ENCODE measurements at places on chromosomes 3 and 15.

GRCh38 chr3:158709666-158710083 lies 22.6 kb downstream of the RARRES1 start:
- no peak for DNase-seq

DNA sequence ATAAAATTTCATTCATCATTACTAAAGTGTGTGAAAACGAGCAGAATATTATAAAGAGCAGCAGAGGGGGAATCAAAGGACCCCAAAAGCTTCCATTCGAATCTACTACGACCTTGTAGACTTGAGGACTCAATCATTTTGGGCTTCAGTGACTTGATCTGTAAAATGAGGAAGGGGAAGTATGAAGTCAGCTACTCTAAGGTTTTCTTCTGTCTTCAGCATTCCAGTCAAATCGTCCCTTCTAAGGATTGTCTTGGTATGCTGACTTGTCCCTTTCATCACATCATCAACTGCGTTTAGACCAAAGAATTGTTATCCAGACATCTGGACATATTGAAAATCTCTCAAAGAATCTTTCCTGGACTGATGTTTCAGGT lies 44.8 kb downstream of the PLD1 start:
- no peak for DNase-seq

DNA sequence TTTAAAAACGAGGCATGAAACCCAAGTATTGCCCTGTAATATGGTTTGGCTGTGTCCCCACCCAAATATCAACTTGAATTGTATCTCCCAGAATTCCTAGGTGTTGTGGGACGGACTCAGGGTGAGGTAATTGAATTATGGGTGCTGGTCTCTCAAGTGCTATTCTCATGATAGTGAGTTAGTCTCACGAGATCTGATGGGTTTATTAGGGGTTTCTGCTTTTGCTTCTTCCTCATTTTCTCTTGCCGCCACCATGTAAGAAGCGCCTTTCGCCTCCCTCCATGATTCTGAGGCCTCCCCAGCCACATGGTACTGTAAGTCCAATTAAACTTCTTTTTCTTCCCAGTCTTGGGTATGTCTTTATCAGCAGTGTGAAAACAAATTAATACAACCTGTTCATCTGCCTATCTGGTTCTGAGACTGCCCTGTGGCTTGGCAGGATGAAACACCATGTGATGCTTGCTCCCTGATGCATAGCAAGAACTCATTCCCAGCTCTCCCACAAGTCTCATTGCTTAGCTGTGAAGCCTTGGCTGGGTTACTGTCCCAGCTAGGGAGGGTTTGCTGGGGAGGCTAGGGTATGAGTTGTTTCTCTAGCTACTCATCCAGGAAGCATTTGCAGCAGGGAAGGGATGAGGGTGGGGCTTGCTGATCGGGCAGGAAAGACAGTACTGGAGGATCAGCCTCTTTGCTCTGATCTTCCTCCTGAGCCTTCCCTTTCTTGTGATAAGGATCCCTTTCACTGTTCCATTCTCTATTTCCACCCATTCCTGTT lies 3.7 kb upstream of the SQOR start:
- no peak for DNase-seq

DNA sequence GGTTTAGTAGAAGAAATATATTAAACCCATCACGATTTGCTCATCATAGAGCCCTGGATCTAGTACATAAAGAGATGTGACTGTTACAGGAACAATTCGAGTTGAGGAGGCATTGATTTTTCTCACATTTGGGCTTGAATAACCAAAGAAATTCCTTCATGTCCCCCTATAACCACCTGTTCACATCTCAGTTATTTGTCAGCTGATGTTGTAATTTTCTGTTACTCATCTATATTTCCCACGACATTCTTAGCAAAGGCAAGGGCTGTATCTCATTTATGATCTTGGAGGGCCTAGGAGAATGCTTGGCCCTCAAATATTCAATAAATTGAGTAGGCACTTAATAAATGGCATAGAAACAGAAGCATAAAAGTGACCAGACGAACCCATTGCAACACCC lies 36.4 kb upstream of the GYG1 start:
- DNase-seq, result no peak

DNA sequence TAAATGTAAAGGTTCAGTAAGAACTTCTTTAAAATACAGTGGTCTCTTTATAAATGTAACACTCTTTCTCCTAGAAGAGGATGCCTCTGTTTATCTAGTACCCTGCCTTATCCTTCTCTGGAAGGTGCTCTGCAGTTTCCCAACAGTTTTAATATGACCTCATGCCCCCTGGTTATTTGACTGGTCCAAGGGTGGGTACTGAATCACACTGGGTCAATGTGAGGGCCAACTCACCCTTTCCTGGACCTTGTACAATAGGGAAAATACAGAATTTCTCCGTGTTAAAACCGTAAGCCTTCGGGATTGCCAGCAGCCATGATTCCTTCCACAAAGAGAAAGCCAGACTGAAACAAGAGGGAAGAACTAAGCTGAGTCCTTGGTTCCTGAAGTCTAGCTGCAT lies 9.2 kb downstream of the DCBLD2 start:
- DNase-seq, result no peak

- no peak for DNase-seq
Measured at GRCh38 chr15:81491414-81492096, 117.5 kb upstream of the TMC3 start.

DNA sequence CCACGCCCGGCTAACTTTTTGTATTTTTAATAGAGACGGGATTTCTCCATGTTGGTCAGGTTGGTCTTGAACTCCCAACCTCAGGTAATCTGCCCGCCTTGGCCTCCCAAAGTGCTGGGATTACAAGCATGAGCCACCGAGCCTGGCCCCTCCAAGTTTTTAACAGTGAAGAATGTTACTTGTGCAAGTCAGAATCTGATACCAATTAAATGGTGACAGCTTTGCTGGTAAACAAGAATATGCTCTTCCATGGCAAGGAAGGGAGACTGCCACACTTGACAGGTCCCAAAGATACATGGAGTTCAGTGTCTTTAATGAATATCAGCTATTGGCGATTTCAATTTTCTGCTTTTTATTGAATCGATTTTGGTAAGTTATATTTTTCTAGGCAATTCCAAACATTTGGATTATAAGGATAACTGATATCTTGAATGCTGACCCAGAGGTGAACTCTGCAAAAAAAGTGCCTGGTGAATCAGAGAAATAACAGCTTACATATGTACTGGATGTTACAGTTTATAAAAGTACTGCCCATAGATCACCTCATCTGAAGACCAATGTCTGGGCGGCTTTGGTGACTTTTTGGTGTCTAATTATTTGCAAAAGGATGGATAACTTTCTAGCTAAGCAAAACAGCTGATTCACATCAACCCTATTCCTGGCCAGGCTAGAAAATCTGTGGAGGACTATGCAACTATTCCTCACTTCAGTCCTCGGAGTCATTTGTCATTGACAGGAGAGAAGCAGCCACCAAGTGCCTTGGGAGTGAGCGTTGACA lies 1.2 kb downstream of the PARP16 start:
- no peak for DNase-seq

DNA sequence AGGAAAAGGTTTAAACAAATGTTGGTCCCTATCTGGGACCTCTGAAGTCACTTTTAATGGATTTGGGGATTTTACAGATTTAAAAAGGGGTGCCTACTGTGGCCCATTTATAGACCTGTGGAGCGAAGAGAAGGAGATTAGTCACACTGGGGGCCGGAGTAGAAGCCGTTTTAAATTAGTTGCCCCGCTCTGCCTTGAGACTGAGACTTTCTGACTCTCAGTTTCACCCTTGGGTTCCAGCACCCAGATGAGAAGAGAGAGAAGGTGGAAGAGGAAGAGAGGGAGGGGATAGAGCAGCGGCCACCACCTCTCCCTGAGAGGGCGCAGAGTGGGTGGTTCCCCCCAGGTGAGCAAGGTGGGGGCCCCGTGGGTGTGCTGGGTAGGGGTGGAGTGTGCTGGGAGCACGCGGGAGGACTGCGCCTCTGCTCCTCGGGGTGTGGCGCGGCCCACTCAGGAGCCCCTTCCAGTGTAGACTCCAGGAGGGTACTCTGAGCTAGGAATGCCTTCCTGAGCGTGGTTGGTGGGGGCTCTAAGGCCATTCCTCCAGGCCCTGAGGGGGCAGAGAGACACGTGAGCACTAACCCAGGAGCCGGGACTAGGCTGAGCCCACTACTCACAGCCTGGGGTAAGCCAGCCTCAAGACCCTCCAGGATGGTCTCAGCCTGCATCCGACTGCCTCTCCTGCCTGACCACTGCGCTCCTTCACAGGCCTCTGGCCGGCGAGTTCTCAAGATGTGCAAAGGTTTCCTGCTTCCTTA lies 32.6 kb upstream of the RAB6B start:
- no peak for DNase-seq

GRCh38 chr3:24318677-24319287 lies 175.9 kb downstream of the THRB start:
- DNase-seq, result no peak

DNA sequence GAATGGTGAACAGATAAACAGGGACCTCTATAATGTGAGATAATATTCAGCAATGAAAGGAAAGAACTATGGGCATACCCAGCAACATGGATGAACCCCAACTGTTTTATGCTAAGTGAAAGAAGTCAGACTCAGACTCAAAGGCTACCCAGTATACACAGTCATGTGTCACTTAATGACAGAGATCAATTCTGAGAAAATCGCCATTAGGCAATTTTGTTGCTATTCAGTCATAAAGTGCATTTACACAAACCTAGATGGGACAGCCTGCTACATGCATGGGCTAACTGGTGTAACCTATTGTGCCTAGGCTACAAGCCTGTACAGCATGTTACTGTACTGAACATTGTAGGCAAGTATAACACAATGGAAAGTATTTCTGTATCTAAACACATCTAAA lies 76.5 kb downstream of the B3GNT5 start:
- no peak for DNase-seq

DNA sequence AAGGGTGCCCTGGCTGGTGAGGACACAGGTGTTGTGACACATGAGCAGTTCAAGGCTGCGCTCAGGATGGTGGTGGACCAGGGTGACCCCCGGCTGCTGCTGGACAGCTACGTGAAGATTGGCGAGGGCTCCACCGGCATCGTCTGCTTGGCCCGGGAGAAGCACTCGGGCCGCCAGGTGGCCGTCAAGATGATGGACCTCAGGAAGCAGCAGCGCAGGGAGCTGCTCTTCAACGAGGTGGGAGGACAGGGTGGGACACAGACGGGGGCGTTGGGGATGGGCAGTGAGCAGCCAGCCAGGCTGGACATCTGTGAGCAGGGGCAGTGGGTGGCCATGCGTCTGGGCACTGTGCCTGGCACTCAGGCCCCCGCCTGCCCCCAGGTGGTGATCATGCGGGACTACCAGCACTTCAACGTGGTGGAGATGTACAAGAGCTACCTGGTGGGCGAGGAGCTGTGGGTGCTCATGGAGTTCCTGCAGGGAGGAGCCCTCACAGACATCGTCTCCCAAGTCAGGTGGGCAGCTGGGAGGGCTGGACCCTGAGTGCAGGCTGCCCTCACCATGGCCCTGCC lies 10.3 kb downstream of the ANKRD63 start:
- no peak for DNase-seq

DNA sequence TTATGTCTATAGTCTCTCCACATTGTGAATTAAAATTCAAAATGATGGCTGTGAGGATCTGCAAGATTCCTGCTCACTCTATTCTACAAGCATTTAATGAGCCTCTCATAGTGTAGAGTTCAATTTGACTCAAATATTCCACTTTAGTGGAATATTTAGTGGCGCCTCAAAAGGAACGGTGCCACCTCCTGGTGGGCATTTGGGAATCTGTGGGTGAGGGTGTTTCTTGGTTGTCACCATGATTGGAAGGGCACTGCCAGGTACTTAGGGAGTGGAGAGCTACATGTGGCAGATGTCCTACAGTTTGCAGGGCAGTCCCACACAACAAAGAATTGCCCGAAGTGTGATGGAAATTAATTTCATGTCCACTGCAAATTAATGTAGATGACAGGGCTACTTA lies 21.5 kb upstream of the KCNMB3 start:
- no peak for DNase-seq
